Suppressor macrophage (primary cell): ENCODE measurements at places on chromosomes 4 and X.

DNA sequence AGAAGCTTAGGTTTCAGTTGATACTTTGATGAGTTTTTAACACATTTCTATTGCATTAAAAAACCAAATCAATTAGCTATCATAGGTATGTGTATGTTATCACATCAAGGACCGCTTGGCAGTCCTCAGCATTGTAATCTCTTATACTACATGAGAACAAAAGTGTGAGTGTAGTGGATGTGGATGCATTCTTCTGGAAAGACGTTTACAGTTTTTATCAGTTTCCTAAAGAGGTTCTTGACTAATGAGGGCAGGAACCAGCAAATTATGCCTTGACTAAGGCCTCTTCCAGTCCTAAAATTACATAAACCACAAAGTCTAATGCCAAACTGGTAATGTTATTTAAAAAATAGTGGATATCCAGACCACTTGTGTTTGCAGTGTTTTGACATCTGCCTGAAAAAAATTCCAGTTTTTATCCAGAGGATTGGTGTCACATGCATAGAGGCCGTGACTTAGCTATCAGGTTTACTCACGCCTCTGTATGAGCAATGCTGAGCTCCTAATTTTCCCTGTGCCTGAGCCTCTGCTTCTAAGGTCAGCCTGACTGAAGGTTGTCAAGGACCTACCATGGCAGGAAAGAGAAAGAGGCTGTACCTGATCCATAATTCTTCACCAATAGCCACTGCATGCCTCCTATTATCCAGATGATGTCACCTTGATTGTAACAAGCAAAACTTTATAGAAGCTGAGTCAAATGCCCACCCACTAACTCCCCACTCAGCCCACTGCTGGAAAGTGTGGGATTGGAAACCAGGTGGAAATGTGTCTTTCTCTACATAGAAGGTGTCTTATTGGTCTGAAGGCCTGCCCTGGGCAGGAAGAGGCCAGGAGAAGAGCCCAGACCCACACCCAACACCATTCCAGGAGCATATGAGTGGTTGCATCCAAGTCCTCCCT lies 68.7 kb downstream of the ENPP6 start:
- no peak for DNase-seq

DNA sequence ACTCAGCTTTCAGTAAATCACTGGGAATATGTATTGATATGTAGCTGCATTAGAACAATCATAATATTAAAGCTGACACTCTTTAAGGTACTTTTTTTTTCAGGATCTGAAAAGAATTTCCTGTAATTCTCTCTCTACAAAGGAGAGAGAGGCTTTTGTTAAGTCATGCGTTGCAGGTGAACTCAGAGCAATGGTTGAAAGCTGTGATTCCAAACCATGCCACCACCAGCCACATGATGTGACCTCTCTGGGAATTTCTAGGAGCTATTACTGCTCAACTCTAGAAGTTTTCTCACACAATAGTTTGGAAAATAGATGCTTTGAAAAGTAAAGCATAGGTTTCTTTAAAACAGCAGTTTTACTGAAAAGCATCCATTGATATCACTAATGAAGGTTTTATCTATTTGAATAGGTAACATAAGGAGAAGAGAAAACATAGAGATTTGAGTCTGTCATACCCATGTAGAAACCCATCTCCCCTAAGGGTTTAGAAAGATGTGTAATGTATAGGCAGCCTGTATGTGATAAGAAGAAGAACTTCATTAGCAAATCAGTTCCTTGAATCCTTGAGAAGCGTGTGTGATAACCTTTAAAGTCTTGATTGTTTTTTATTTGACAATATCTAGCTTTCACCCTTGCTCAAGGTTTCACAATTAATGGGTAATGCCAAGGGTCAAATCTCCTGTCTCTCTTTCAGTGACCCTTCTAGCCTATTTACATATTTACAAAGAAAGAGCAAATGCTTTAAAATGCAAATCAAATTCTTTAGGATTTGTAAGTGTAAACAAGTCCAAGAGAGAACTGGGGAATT lies 161.0 kb upstream of the ANKRD50 start:
- no peak for DNase-seq

- DNase-seq, result no peak
Observed at GRCh38 chrX:5113128-5113527, 1115.5 kb downstream of the NLGN4X start.

DNA sequence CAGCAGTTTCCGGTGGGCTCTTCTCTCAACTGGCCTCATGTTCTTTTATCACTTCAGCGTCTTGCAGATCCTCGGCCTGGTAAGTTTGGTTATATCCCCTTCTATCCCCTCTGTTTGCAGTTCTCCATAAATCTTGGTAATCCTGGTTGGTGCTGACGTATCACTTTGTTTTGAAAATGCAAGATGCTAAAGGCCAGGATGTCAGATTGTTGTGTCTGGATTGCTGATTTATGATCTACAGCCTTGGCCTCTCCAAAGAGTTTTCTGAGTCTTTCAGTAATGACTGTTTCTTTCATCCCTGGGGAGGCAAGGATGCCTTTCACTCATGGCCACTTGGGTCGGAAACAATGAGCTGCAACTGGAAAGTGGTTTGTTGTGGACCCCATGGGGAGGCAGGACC lies 146.4 kb downstream of the AMMECR1 start:
- no peak for DNase-seq

- DNase-seq, result no peak
Observed at GRCh38 chr4:184705692-184706091, 28.2 kb downstream of the CENPU start.

DNA sequence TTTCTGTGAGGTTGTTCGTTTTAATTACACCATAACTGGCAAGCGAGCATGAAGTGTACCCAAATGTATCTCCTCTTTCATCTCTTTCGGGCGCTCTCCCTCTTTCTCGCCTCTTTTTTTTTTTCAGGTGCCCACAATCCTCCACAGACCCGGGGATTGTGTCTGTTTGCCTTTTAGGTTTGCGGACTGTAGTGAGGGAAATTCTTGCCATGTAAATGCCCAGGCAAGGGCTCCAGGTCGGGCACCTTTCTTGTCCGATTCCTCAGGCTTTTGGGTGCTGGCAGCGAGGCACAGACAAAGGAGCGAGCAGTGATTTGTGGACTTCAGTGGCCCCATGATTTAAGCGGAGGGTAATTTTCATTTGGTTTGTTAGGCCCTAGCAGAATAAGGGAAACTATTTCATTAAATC lies 1.1 kb upstream of the PHOX2B start:
- DNase-seq, result no peak

GRCh38 chrX:141815904-141816303 lies 22.2 kb upstream of the MAGEC3 start:
- DNase-seq, result no peak

GRCh38 chr4:1715002-1715758 lies 3.1 kb upstream of the SLBP start:
- DNase-seq, result peak; percentile 56

DNA sequence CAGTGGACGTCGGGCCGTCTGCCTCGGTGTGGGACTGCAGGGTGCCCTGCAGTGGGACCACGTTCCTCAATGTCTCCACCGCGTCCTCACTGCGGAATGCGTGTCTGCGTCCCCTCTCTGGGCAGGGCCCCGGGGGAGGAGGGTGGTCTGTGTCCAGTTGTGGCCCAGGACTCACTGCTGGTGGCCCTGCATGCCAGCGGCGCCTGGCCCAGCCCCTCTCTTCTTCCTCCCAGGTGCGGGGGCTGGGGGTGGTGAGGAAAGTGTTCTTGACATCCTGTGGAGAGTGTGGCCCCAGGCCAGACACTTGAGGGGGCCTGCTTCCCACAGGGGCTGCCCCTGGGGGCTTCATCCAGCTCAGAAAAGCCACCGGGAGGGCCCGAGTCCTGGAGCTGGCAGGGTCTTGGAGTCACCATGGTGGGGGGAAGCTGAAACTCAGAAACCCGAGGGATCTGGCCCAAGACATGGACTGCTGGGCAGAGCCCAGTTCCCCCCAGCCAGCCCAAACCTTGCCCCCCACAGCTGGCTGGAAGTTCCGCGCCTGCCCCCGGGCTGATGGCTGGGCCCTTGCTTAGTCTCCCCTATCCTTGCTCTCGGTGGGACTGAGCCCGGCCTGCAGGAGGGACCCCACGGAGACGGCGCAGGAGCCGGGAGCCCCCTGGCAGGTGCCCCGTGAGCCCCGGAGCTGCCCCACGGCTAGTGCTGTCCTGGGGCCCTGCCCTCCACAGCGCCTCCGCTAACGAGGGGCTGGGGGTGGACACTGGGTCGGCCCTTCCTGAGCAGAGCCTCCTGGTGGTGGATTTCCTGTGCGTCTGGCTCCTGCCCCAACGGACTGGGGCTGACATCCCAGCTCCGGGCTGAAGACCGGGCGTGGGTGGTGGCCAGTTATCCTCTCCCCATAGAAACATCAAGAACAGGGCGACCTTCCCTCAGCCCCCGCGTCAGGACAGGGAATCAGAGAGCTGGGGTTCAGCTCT lies 2.9 kb downstream of the DOK7 start:
- DNase-seq, result no peak

DNA sequence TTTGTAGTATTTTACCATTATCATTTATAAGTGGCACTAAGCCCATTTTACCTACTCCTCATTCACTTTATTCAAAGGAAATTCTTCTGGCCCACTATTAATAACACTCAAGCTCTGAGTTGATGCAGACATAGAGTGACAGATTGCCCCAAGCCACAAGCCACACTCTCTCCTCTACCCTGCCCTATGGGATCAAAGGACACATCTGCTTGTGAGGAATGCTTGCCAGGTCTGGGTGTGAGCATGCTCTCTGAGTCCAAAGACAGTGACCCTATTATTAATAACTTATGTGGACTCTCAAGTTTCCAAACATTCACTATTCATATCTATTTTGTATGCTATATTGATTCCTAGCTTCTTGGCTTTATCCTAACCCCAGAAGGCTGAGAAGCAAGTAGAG lies 18.5 kb downstream of the ETNPPL start:
- no peak for DNase-seq

DNA sequence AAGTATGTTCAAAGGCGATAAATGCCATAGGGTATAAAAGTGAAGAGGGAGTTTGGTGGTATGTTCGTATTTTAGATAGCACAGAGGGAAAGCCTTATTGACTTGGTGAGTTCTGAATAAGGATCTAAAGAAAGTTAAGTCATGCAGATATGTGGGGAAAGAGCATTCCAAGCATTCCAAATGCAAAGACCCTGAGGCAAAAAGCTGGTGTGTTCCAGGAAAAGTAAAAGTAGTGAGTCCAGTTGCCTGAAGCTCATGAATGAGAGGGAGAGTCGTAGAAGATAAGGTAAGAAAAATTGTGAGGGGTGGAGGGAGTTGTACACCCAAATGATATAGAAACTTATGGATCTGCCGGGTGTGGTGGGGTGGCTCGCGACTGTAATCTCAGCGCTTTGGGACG lies 426.7 kb downstream of the RPA4 start:
- DNase-seq, result no peak

GRCh38 chrX:155216940-155217440 lies 730 bp downstream of the VBP1 start:
- DNase-seq, result no peak

DNA sequence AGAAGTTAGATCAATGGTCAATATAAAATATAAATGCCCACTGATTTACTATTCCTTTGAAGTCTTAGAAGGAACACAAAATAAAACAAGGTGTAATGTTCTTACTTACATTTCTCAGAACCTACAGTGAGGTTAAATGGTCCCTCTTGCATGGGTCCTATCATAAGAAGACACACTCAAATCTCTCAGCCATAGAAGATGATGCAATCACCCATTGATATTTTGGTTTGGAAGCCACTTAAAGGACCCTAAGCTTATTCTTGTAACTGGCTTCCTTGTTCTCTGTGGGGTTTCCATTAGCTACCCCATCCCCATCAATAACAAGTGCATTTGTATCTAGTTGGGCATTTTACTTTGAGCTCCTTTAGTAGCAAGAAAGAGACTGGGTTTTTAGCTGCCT lies 15.1 kb downstream of the REELD1 start:
- DNase-seq, result no peak

DNA sequence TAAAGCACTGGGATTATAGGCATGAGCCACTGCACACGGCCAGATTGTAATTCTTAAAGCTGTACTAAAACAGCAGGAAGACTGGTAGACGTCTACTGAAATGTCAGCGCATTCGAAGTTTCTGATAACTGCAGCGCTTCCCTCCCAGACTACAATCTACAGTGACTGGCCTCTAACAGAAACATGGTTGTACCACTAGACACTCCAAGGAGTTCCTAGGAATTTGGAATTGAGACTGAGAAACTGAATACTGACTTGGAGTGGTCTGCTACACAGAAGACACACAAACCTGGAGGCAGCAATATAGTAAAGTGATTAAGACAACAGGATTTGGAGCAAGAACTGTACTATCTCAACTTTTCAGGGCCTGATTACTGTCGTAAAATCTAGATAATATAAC lies 937 bp downstream of the HELQ start:
- peak; percentile 6 for DNase-seq

GRCh38 chr4:165666836-165667235 lies 206.2 kb upstream of the TLL1 start:
- no peak for DNase-seq

- DNase-seq, result no peak
Observed at GRCh38 chr4:72991873-72992272, 77.6 kb downstream of the COX18 start.

GRCh38 chr4:52684896-52685295 lies 25.8 kb upstream of the USP46 start:
- no peak for DNase-seq

GRCh38 chrX:134682081-134682480 lies 23.8 kb upstream of the PLAC1 start:
- DNase-seq, result no peak

DNA sequence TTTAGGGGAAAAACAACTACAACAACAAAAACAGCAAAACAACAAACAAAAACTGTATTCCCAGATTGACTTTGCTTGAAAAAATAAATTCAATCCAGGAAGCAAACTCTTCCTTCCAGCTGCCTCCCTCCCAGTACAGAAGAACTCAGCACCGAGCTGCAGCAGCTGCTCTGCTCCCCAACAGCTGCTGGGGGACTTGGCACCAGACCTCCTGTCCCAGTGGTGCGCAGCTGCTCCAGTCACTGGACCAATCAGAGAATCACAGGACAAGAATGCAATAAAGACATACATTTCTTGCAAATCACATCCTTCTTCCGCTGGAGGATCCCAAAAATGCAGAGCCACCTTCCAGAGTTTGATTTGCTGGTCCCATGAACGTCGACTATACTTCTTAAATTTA lies 11.8 kb upstream of the FAM53A start:
- DNase-seq, result no peak

DNA sequence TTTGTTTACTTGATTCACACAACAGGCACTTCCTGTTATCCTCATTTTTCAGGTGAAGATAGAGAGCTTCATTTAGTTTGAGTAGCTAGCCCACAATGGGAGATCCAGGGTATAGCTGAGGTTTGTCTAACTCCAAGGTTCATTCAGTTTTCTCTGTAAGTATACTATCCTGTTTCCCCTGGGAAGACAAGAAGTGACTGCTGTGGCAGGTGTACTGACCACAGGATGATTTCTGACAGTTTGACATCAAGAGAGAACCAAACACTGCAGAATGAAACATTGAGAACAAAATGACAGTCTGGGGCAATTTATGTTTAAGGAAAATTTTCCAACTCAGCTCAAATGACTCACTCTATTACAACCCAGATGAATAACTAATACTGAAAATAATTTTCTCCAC lies 958.0 kb downstream of the STPG2 start:
- DNase-seq, result no peak
